ENCODE measurements at places on chromosomes 13 and 19.

DNA sequence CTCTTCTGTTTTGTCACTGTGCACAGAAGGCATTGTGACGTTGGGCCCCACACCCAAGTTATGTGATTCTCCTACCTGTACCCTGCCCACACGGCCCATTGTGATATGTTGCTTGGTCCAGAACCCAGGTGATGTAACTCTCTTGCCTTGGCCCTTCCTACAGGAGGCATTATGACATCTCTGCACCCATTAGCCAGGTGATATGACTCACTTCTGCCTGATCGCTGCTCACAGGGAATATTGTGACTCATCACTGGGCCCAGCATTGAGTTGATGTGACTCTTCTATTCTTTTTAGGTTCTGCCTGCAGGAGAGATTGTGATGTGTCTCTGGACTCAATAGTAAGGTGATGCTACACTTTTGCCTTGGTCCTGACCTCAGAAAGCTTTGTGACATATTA, 65.4 kb upstream of the ZNF91 start:
- no peak for DNase-seq

DNA sequence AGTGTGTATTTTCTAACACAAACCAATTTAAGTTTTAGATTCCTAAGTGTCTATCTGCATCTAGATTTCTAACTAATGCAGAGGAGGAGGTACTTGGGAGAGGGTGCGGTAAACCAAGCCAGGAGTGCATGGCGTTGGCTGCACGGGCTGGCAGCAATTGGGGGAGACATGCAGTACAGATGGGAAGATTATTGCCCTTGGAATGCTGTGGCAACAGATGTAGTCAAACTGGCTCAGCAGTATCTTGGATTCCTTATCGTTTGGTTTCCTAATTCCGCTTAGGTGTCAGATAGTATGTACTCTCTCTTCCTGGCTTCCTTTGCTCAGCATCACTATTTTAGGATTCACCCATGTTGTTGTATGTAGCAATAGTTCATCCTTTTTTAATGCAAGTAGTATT, 29.4 kb upstream of the STK24 start:
- DNase-seq, result no peak

DNA sequence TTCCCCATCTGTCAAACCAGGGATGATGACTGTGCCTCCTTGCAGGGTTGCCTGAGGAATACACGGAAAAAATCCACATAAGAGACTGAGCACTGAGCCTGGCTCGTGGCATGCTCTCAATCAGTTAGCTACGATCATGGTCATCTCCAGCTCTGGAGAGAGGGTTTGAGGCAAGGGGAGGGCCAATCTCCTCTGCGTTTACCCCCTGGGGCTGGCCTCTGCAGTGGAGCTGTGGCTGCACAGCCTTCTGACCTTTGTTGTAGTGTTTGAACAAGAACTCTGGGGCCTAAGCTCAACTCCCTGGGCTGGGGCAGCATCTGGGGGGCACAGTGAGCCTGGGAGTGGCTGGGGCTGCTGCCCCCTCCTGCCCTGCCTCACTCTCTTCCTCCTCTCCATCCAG, 5.9 kb downstream of the LRRC4B start:
- no peak for DNase-seq

DNA sequence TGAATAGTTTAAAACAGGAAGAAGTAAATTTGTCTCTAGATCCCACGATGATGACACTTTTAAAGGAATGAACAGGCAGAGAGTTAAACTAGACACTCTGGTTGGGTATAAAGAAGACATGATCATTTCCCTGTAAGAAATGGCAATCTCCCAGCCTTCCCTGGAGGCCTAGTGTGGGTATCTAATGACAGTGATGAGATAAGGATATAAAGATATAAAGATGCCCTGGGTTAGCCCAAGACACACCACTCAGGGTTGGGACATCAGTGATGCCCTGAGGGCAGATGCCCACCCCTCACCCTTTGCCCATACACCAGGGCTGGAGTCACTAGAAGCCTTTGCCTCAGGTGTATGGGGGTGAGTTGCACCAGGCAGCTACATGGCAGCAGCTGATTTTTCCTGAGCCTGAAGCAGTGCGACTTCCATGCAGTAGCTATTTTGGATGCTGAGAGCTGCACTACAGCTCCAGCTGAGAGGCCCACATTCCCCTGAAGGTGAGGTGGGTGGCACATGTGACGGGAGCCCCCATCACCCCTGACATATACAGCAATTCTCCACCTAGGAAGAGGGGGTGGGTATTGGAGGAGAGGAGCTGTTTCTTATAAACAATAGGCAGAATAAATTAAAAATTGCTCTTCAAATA, 177.5 kb downstream of the NDFIP2 start:
- no peak for DNase-seq

DNA sequence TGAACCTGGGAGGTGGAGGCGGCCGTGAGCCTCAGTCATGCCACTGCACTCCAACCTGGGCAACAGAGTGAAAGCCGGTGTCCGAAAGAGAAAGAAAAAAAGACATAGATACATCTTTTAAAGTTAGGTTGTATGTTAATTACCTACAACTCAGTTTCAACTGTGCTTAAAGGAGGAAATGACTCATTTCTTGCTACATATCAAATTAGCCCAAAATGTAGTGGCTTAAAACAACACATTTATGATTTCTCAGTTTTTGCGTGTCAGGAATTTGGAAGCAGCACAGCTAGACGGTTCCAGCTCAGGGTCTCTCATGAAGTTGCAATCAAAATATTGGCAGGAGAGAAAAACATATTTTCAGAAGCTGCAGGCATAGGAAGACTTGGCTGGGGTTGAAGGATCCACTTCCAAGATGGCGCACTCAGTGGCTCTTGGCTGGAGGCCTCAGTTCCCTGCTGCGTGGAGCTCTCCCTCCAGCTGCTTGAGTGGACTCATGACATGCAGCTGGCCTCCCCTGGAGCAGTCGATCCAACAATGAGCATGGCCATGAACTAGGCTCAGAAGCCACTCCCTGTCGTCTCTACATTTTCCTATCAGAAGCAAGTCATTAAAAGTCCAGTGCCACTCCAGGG, 7.1 kb downstream of the LDLR start:
- peak; percentile 81 for DNase-seq

GRCh38 chr19:51473009-51473707, 5.2 kb upstream of the CEACAM18 start:
- DNase-seq, result peak; percentile 17

GRCh38 chr13:35163674-35164073, 221.6 kb downstream of the NBEA start:
- DNase-seq, result no peak

DNA sequence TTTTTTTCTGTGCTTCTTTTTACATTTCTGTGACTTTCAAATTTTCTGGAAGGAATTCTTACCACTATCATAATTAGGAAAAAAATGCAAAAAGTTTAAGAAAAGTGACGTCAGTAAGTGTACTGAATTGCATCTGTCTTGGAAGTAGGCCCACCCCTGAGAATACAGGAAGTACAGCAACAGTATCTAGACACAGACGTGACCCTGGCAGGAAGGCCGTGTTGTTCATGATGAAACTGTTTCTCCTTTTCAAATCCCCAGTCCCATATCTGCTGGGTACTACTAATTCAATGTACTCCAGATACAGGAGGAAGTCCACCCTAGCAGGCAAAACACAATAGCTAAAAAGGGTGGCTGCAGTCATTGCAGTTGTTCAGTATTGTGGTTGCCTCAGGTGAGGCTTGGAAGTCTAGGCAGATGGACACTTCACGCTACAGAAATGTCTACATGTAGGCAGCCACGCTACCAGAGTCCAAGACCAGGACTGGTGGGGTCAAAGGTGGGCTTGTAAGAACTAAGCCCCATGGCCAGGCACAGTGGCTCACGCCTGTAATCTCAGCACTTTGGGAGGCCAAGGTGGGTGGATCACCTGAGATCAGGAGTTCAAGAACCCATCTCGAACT, 49.6 kb upstream of the MED4 start:
- DNase-seq, result no peak

DNA sequence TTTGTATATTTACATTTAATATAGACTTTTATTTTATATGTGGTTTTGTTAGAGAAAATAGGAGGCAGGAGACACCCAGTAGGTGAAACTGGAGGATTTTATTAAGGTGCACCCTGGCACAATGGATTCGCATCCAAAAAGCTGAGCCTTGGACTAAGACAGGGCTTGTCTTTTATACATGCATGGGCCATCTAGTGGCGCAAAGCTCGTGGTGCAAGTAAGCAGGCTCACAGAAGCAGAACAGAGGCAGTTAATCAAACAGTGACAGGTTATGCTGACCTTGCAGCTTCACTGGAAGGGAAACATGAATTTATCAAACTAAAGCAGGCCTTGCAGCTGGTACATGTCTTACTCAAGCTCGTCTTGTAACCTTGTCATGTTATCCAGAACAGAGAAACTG, 58.8 kb upstream of the ZNF681 start:
- no peak for DNase-seq

DNA sequence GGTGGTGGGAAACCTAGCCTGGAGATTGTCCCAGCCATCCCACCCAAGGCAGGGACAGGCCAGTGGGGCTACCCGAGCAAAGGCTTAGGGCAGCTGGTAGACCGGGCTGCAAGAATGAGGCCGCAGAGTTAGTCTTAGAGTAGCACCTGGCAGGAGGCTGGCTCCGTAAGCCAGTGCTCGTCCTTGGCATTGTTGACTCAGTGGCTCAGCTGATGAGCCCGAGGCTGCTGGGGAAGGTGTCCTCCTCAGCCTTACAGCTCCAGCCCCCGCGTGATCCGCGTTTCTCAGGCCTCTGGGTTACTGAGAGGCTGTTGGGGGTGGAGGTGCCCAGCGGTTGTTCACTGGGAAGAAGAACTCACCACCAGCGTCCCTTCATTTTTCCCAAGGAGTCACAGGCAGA, 24.7 kb downstream of the PPP1R37 start:
- DNase-seq, result no peak

- DNase-seq, result no peak
Measured at GRCh38 chr19:19444681-19445155, 39.2 kb downstream of the GATAD2A start.

DNA sequence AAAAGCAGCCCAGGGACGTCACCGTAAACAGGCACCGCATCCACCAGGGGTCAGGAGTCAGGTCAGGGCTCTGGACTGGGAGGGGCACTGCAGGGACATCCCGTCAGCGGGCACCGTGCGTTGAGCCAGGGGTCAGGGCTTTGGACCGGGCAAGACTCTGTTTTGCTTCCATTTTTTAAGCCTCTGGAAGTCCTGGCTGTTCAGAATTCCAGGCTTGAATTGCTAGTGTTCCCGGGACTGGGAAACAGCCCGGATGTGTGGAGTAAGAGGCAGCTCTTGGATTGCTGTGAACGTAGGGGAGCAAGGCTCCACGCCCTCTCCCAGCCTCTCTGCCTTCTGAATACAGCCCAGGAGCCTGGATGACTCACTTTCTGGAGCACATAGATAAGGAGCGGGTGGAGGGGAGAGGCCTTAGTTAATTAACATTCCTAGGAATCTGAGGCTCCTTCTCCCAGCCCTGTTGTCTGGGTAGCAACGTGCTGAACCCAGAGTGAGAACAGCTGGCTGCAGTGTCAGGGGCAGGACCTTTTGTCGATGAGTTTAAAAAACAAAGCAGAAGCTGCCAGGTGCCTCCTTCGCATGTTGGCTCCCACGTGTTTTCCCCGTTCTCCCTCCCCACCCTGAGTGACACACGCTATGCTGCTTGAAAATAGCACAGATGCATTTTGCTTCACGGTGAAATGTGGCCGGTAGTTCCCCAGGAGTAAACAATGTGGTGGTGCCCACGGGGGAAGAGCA, 21.9 kb downstream of the ATP11A start:
- DNase-seq, result peak; percentile 71

DNA sequence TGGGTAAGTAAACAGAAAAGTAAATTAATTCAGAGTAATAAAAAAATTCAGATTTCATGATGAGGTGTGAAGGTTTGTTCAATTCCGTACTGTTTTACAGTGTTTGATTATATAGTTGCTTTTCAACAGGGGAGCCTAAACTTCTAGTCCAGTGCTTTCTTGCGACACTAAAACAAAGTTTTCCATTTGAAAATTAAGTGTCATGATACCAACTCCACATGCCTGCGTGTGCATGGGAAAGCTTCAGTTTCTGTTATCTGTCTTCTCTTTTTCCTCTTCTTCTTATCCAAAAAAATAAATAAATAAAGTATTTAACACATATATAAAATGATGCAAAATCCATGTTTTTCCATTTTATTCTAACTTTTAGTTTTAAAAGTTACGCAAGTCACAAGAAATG, 165.3 kb downstream of the DACH1 start:
- no peak for DNase-seq
